ENCODE measurements at places on chromosomes 13 and 19. TPM values are rescaled to one million over a fixed set of nuclear protein-coding genes. Genes with fewer than 3 reads are reported as not detected.
A peak's percentile ranks its signal among the peaks of the same experiment; 100 is the strongest.

DNA sequence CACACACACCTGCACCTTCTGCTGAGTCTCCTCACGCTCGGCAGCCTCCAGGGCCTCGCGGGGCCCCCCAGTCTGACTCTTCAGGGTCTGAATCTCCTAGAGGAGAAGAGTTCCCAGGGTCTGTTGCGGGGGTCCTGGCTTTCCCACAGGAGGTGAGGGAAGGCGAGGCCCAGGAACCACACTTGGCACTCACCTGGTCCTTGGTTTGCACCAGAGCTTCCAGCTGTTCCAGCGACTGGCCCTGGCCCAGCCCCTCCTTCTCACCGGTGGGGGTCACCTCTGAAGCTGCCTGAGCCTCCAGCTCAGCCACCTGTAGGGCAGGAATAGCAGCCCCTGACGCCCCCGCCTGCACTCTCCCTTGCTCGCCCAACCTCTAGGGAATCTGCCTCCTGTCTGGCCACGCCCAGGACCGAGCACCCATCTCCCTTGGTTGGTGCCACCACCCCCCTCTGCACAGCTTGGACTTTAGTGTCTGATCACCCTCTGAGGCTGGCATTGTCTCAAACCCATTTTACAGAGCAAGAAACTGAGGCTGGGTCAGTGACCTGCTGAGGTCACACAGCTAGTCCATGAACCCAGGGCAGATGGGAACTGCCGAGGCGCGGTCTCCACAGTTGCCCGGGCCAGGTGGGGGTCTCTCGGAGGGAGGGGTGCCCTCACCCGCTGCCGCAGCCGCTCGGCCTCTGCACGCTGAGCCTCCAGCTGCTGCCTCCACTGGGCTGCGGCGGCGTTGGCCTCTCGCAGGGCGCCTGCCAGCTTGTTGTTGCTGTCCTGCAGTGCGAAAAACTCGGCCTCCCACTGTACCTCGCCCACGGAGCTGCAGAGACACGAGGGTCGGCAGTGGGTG, 9.5 kb downstream of the HOMER3 start:
- no peak for DNase-seq

GRCh38 chr13:73656863-73657262, 477.3 kb downstream of the KLF12 start:
- peak; percentile 52 for DNase-seq

- no peak for DNase-seq
Observed at GRCh38 chr19:46634656-46635218, 1.3 kb downstream of the GNG8 start.

GRCh38 chr13:19695829-19696228, 62.4 kb downstream of the MPHOSPH8 start:
- no peak for DNase-seq

- no peak for DNase-seq
Observed at GRCh38 chr13:22561581-22561980, 619.2 kb upstream of the SGCG start.

DNA sequence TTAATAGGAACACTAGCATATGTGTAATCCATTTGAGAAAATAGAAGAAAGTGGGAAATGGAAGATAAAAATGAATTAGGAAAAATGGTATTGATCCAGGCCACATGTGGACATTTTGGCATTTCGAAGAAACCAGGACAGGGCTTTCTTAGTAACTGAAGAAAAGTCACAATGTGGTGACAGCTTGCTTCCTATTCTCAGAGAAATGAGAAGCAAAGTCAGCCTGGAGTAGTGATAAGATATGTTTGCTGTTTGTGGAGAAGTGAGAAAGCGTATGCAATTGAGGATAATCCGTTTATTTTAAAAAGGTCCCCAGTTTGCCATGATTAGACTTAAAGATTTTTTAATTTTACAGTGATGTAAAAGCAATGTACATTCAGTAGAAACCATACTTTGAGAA, 127.9 kb downstream of the SLITRK6 start:
- DNase-seq, result no peak

DNA sequence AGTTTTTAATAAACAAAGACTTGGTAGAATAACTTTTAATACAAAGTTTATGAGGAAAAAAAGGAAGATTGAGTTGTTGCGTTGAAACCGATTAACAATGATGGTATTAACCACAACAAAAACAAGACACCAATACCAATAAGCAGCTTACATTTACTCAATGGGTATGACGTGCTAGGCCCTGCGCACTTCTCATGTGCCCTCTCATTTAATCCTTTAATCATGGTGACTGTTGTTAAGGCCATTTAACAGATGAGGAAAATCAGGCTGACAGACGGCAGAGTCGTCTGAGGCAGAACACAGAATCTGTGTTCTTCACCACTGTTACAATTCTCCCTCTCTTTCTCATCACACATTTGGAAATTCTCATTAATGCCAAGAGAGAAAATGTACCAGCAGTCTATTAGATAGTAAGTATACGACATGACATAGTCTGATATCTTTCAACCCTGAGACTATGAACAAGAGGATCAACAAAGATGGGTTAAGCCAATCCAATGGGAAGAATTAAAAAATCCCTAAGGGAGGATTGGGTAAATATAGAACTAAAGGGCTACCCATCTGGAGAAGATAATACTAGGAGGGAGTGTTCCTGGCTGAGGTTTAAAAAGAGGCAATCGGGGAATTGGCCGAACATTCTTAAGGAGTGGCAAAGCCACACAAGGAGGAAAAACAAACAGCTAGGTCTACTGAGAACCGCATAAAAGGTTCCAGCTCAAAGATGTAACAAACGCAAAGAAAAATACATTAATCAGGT, 54.0 kb downstream of the DOCK9 start:
- DNase-seq, result no peak

DNA sequence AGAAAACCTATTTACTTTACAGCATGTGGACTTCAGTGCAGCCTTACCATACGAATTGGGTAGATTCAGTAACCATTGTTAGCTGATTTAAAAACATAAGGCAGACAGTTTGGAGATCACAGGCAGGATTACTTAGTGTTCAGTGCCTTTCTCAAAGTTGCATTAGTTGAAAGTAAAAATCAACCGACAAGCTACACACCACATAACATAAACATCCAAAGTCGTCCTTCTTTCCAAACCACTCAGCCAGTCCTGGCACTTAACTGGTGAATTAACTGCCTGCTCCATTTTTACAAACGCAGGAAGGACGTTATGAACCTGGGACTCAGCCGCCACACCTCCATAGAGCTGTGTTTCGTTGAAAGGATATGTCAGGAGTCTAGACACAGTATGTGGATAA, 91.4 kb downstream of the COL4A1 start:
- no peak for DNase-seq

GRCh38 chr19:35797663-35798062, 15.0 kb downstream of the PRODH2 start:
- no peak for DNase-seq

GRCh38 chr13:71015021-71015420, 852.0 kb downstream of the DACH1 start:
- DNase-seq, result no peak

- peak; percentile 47 for DNase-seq
Observed at GRCh38 chr13:47017476-47017875, 120.6 kb upstream of the HTR2A start.

GRCh38 chr19:49019242-49019932, 2.5 kb upstream of the LHB start:
- DNase-seq, result peak; percentile 77

DNA sequence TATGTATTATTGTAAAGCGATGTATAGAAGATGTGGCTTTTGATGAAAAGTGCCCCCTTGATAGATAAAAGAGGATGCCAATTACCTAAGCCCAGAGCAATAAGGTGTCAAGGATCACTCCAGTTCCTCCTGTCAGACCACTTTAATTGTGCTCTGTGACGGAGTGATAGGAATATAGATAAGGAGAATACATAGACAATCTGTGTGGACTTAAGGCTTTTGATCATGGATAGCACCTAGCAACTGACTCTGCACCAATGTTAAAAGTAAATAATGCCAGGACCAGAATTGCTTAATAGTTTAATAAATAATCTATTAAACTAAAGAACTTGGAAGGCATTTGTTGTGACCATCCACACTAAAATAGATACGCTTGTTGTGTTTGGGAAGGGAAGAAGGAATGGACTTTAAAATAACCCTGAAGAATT, 390.7 kb upstream of the ARGLU1 start:
- DNase-seq, result no peak

GRCh38 chr19:17575871-17576757, 20.7 kb downstream of the COLGALT1 start:
- no peak for DNase-seq

GRCh38 chr13:83880275-83881139, 1.8 kb downstream of the SLITRK1 start:
- DNase-seq, result no peak

DNA sequence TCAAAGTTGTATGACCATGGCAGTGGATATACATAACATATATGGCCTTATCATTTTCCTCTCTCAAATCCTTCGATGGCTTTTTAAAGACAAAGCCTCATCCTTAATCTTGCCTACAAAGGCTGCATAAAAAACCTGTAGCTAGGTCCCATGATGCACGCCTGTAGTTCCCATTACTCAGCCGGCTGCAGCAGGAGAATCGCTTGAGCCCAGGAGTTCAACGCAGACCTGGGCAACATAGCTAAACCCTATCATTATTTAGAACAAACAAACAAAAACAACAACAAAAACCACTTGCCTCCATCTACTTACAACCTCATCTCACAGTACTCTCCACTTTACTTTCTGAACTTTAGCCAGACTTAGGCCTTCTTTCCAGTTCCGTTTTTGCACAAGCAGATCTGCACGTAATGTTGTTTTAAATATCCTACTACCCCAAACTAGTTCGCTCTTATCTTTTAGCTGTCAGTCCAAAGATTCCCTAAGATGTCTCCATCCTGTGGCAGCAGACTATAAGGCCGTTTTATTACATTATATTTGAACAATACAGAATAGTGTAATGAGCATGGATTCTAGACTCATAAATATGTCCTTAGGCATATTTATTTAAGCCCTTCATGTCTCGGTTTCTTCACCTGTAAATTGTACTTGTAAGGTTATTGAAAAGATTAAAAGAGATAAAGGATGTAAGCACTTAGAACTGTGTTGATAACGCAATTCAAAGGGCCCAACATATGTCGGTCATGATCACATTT, 969 bp upstream of the POMP start:
- peak; percentile 40 for DNase-seq

DNA sequence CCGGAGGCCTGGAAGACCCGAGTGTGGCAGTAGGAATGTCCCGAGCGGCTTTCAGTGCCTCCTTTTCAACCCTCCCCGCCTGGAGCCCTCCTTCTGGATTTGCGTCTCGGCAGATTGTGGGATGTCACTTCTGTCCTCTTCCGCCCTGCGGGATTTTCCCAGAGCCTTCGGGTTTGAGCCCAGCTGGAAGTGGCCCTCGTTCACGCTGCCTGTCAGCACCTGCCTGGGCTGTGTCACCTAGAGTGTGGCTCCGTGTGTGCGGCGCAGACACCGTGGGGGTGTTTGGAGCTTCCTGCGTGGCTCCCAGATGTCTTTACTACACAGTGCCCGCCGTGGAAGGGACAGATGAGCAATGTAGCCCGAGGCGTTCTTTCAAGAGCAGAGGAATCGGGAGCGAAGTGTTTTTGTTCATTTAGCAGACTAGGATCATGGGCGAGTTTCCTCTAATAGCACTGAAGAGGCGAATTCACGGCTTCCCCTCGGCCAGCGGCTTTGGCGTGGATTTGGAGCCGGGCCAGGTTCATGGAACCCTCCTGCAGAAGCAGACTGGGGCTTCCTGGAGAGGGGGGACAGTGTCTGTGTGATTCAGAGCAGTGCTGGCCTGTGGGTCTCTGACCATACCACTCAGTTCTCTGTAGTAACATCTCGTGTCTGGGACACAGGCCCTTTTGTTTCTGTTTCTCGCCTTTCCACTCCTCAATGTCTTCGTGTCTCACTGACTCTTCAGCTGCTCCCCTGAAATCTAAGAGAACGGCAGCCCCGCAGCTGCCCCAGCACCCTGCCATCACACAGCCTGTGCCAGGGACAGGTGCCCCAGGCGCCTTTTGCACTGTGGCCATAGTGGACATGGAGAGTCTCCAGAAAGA, 68.0 kb downstream of the KDM4B start:
- DNase-seq, result peak; percentile 90

- no peak for DNase-seq
Observed at GRCh38 chr13:57813651-57814050, 182.1 kb downstream of the PCDH17 start.

DNA sequence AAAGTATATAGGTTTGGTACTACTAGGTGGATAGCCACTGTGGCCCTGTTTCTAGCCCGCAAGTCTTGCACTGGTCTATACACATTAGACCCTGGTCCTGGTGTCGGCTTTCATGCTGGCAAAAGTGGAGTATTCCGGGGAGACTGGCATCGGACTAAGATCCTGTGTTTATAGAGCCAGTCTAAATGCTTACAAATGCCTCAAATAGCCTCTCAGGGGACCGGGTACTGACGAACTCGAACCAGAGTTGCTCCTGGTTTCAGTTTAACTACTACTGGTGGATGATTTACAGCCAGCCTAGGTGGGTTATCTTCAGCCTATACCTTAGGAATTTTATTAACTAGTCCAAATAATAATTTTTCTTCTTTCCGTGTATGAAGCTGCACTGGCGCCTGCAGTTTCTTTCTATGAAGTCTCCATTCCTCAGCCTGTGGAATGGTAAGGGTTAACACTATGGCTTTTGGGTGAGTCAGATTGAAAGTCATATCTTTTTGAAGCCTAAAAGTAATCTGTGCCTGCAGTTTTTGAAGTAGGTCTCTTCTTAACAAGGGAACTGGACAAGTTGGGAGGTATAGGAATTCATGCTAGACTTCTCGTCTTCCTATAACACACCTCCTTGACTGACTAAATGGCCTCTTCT, 51.3 kb downstream of the OR10H4 start:
- no peak for DNase-seq

- DNase-seq, result no peak
Observed at GRCh38 chr13:113150550-113151365, 7.7 kb upstream of the PROZ start.

The CEACAM3 gene
- not detected for polyA plus RNA-seq

The FSD1 gene
- polyA plus RNA-seq, result 5.8 TPM

The NALCN gene
- 3.5 TPM for polyA plus RNA-seq

The RPL21 gene
- polyA plus RNA-seq, result 390 TPM

The GAPDHS gene
- polyA plus RNA-seq, result not detected

The CGB5 gene
- polyA plus RNA-seq, result 1.3 TPM

The MTRF1 gene
- 11.2 TPM for polyA plus RNA-seq

The POLRMT gene
- 23.6 TPM for polyA plus RNA-seq

The ADAT3 gene
- 2.4 TPM for polyA plus RNA-seq

The MYCBP2 gene
- 27.4 TPM for polyA plus RNA-seq

The COX6B2 gene
- polyA plus RNA-seq, result not detected

The NLRP11 gene
- not detected for polyA plus RNA-seq

All from GM23248 (cell line).